ENCODE measurements at places on chromosomes 5 and 9. TPM values are rescaled to one million over a fixed set of nuclear protein-coding genes. Genes with fewer than 3 reads are reported as not detected.

The OGN gene
- total RNA-seq: not detected

The UNC13B gene
- total RNA-seq: 0.94 TPM

The PPP3R2 gene
- not detected for total RNA-seq

The DMXL1 gene
- total RNA-seq: 37.9 TPM

The GABRA6 gene
- total RNA-seq: not detected

The TRPM3 gene
- total RNA-seq: not detected

The NFIB gene
- not detected for total RNA-seq

The WNT8A gene
- total RNA-seq: not detected

The ANKRD31 gene
- 0.86 TPM for total RNA-seq

The CRB2 gene
- not detected for total RNA-seq

The C9orf43 gene
- total RNA-seq: 0.87 TPM

The LCN2 gene
- total RNA-seq: not detected

The SLC6A3 gene
- not detected for total RNA-seq

The DHFR gene
- total RNA-seq: 18.5 TPM

All from CD4-positive, alpha-beta memory T cell (primary cell).